Kidney (tissue), 22 donors: ENCODE measurements at places on chromosomes 16 and 17. TPM values are rescaled to one million over a fixed set of nuclear protein-coding genes. Genes with fewer than 3 reads are reported as not detected.

Gene NME3
- 123 TPM for polyA plus RNA-seq

Gene AARSD1
- 45.6 TPM for polyA plus RNA-seq

Gene KCNJ2
- 0.71 TPM for polyA plus RNA-seq

Gene QPRT
- 168 TPM for polyA plus RNA-seq

Gene MAP2K6
- polyA plus RNA-seq: 10.2 TPM

Gene GPR142
- polyA plus RNA-seq: not detected

Gene CALB2
- not detected for polyA plus RNA-seq
